ENCODE measurements at places on chromosomes 7 and 10.

DNA sequence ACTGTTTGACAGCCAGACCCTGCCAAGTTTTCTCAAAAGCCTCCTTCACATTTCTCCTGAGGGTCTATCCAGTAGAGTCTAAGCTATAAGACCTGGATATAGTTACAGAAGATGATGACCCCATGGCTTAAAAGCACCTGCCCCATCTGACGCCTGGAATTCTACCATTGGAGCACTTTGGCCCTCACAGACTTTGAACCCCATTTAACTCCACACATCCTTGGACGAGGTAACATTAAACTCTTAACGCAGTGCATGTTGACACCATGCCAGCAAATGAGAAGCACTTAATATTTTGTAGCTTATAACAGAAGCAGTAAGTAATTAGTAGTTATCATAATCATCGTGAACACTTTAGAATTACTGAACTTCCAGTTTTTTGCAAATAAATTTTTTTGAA is 61.9 kb upstream of the SMNDC1 start:
- DNase-seq: no peak

DNA sequence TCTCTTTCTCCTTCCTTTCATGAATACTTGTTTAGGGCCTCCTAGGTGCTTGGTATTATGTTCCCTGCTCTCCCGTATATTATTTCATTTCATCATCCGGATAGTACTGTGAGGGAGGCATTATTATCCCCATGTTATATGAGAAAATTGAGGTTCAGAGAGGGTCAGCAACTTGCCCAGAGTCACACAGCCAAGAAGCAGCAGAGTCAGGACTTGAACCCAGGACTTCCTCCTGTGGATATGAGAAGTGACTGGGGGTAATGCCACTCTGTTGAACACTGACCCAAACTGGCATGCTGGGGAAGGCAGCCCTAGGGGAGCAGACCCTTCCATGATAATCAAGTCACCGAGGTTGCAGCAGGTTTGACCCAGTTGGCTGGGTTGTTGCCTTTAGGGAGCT is 8.2 kb upstream of the SFRP5 start:
- DNase-seq: no peak

DNA sequence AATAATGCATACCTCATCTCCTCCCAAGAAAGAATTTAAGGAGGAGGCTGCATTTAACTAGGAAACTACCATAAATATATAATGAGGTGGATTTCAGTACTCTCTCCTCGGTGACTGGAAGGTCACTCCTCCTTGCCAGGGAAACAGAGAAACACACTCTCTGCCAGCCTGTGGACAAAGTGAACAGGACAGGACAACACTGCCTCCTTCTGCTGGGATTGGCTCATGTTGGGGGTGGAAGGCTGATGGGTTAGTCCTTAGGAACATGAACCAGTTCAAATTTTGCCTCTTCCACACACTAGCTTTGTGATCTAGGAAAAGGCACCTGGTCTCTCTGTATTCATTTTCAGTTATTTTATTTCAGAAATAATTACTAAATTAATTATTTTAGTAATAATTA is 50.6 kb upstream of the STEAP4 start:
- DNase-seq: no peak

DNA sequence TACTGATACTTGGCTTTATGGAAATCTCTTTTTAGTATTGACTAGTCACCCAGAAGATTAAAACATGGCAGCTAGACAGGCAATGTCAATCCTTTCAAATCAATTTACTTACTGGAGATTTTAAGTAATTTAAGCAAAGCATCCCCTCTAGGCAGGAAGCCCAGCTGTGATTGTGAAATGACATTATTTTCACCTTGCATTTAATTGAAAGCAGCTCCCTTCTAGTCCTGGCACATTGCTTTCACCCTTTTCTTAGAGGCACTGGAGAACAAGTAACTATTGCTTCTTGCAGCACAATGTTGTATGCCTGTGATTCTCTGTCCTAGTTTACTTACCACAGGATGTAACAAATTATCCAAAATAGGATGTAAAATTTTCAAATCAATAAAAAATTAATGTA is 13.3 kb downstream of the ST7 start:
- no peak for DNase-seq

DNA sequence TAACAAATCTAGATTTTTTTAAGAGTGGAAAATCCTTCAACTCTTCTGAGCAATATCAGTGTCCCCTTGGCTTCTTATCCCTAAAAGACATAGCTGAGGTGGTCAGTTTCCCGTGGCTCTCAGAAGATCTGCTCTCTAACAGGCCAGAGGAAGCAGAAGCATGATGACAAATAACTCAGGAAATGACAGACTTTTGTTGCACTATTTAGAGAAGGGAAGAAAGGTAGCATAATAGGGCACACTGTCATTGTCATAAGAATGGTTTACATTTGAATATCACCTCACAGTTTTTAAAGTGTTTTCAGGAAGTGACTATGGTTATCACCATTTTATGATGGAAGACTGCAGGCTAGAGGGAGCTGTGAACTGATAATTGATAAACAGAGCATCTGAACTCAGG is 33.6 kb upstream of the RAPGEF5 start:
- DNase-seq: no peak

- DNase-seq: no peak
Observed at GRCh38 chr7:69739931-69740431, 141.7 kb downstream of the AUTS2 start.

- DNase-seq: no peak
Observed at GRCh38 chr7:148665221-148665620, 33.5 kb upstream of the CUL1 start.

GRCh38 chr7:76047305-76047810 is 442 bp downstream of the STYXL1 start:
- DNase-seq: no peak

DNA sequence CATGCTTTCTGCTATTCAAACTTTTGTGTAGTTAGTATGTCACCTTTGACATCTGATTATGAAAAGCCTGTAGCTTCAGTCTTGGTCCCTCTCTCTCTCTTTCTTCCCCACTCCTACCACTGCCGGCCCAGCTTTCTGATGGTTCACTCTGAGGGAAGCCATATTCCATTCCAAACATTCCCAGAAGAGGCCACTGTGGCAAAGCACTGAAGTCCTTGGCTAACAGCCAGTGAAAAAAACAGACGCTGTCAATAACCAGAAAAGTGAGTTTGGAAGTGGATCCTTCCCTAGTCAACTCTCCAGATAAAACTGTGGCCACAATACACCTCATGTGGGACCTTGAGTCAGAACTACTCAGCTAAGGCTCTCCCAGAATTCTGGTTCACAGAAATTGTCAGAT is 950.7 kb upstream of the PHF14 start:
- DNase-seq: no peak

DNA sequence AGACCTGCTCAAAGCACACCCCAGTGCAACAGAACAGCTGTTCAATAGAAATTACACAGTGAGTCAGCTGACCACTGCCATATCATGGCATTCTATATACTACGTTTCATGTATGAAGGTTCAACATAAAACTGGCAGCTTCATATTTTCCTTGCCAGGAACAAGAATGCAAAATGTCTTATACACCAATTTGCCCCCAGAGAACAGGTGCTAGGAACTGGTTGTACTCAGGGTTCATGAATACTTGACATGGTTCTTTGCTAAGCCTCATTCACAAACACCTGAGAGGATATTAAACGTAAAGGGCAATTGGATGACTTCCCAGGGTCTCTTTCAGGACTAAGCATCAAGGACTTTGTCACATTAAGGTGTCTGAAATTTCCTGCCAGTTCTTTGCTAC is 6.9 kb downstream of the MYOF start:
- DNase-seq: no peak

GRCh38 chr7:137681657-137682562 is 164.9 kb downstream of the DGKI start:
- no peak for DNase-seq

GRCh38 chr7:158733220-158733519 is 28.6 kb upstream of the NCAPG2 start:
- DNase-seq: no peak

DNA sequence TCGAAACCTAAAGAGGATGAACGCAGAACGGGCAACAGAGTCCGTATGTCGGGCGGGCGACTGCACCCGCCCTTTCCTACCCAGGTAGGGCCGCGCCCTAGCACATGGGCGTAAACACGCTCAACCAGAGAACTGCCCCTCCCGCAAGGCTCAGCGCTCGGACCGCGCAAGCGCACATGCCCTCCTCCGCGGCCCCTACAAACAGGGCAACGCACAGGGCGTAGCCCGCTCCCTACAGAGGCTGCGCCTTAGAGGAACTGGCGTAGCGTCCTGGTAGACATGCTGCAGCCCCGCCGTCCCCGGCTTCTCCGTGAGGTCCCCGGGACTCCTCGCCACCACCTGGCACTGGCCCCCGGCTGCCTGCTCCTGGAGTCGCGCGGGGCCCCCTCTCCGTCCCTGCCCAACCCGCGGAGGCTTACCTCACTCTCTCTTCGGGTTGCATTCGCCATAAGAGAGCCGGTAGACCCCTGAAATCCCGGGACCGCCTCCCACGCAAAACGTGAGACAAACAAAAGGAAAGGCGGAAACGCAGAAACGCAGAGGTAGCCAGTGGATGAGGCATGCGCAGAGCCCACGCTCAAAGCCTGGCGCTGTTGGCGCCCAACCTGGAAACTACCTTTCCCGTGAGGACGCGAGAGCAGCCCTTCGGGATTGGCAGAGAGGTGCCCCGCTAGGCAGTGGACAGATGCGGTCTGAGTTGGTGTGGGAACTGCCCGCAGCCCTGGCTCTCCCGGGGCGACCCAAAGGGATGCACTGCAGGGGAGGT is at the start of gene ZNF33B:
TSS of gene ZNF33B (minus strand) at position 516 of the 766 bp plus-strand sequence. CDS start 1,642 bp downstream, outside the sequence.
- peak; percentile 90 for DNase-seq

- DNase-seq: no peak
Observed at GRCh38 chr7:148803094-148803493, 81.0 kb downstream of the EZH2 start.

GRCh38 chr10:12660812-12661211 is 311.5 kb downstream of the CAMK1D start:
- DNase-seq: no peak

Data from stimulated activated CD4-positive, alpha-beta T cell treated with anti-CD3 and anti-CD28 coated beads, TNF-alpha, amount 100 ng/mL, for 4 hours (primary cell).